Caki2 (cell line): ENCODE measurements at places on chromosomes 4 and X.

- no peak for DNase-seq
Measured at GRCh38 chr4:184471881-184472613, 2.3 kb downstream of the IRF2 start.

- no peak for DNase-seq
Measured at GRCh38 chr4:127162741-127163140, 470.0 kb upstream of the INTU start.

- no peak for DNase-seq
Measured at GRCh38 chr4:102218656-102219055, 126.6 kb downstream of the SLC39A8 start.

- no peak for DNase-seq
Measured at GRCh38 chr4:136637071-136637777, 895.1 kb downstream of the PCDH18 start.

DNA sequence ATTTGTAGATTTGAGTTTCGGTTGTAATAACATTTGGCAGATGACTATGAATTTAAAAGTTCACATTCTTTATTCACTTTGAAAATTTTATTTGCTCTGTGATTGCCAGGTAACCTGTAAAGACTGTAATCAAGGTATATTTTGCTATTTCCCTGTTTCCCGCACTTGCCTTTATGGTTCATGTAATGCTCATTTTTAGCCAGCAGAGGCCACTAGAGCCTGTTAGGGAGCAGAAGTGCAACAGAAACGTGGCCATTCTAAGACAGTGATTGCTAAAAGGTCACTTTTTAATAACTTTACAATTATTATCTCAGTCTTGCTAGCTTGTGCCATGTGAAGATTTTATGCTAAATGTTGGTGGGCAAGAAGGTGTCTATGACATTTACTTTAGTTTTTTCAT lies 12.4 kb downstream of the YIPF6 start:
- peak; percentile 16 for DNase-seq

DNA sequence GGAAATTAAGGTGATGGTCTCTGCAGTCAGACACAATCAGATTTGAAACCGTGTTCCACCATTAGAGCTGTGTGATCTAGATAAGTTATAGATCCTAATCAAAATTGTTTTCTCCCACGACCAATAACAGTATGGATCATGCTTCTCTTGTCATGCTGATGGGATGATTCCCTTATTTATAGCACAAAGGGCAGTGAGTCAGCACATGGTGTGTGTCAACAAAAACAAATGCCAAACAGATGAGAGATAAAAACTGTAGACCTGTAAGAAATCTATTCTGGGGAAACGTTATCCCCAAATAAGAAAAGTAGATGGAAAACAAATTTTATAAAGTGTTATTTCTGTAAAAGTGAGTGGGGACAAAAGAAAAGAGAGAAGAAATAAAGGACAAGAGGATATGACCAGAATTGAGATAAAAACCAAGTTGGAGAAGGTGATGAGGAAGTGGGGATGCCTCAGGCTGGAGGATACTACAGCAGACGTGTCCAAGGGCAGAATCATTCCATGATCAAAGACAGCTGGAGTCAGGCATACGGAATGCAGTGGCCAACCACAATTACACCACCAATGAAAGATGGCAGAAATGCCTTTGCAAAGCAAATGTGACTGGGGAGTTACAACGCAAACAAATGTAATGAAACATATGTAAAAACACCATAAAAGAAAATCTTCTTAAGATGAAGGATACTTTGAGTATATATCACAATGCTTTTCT lies 377.8 kb upstream of the PRKX start:
- no peak for DNase-seq

DNA sequence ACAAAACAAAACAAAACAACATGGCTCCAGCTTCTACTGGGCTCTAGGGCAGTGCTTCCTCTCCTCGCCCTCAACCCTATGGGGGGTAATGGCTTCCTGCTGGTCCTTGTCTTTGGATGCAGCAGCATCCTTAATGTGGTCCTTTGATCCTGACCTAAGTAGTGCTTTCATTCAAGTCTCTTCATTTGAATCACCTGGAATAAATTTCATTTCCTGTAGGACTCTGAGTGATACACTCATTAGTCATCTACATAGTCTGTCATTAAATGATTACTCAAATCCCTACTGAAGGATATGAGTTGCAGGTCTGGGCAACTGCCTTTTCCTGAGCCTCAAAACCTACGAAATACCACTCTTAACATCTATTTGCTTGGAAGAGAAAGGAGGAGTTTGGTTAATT lies 54.5 kb downstream of the RHOH start:
- peak; percentile 19 for DNase-seq

- no peak for DNase-seq
Measured at GRCh38 chr4:174616661-174617060, 94.4 kb upstream of the HPGD start.

GRCh38 chrX:40622479-40623138 lies 619 bp upstream of the MPC1L start:
- DNase-seq, result no peak

- DNase-seq, result no peak
Measured at GRCh38 chr4:153969542-153969941, 180.7 kb upstream of the SFRP2 start.

- DNase-seq, result no peak
Measured at GRCh38 chr4:55258152-55258865, 87.7 kb upstream of the SRD5A3 start.

- no peak for DNase-seq
Measured at GRCh38 chr4:152104901-152105357, 344.1 kb upstream of the GATB start.

DNA sequence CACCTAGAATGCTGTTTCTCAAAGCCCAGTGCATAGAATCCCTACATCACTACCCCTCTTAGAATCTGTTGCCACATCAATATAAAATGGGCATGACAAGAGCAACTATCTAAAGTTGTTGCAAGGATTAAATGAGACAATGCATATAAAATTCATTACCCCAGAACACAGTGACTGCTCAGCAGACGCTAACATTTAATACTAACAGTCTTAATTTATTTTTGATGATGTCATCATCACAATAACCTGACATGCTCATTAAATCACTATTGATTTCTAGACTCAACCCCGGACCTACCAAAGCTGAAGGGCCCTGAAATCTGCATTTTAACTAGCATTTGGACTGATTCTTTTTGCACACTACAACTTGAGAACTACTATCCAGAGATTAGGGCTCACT lies 3.9 kb downstream of the ARSJ start:
- DNase-seq, result no peak

DNA sequence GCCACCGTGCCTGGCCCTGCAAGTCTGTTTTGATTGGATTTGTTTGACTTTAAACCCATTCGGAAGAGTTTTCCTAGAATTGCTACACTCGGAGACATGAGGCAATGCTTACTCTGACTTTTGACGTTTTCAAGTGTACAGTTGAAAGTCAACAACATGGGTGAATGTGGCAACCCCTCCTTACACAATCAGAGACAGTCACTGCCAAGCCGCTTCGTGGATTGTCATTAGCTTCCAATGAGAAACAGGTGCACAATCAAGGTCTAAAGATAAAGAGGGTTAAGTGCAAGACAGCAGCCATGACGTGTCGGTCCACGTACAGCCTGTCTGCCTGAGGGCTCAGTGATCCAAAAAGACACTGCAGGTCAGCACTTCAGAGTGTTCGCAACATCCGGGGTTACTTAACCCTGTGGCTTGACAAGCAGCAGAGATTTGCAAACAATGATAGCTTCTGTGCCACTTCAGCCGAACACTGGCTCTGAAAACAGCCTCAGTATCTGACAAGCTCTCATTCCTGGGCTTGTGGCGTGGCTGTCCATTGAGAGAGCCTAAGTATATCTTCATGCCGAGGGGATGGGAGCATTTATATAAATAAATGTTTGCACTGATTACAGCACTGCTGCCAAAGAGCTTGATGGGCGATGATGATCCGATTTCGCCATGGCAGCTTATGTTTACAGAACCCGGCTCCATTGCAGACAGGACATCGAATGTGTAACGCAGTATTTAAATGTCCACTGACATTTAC lies 180.0 kb downstream of the DHRSX start:
- no peak for DNase-seq

DNA sequence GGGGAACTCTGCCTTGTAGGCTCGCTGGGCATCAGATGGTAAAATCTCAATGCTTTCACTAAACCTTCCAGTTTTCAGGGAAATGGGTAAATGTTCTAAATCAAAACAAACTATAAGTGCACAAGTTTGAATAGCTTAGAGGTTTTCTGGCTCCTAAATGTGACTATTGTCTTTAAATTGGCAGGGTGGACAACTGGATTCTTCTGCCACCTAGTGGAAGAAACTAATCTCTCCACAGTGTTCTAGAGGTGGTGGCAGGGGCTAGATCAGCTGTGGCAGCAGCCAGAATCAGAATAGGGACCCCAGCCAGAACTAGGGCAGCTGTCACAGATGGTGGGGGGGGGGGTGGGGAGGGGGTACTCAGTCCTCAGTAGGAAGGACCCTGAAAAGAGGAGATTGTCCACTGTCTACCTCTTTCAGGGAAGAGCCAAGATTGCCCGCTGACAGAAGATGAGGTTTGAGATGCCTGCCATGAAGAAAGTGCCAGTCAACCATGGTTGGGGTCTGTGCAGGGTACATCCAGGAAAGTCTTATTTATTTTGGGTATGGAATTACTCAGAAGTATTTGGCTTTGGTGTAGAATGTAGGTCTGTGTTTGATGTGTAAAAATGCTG lies 201.4 kb downstream of the CCNG2 start:
- peak; percentile 22 for DNase-seq

DNA sequence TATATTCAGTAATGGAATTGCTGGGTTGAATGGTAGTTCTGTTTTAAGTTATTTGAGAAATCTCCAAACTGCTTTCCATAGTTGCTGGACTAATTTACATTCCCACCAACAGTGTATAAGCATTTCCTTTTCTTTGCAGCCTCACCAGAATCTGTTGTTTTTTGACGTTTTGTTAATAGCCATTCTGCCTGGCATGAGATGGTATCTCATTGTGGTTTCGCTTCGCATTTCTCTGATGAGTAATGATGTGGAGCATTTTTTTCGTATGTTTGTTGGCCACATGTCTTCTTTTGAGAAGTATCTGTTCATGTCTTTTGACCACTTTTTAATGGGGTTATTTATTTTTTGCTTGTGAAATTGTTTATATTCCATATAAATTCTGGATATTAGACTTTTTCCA lies 13.6 kb upstream of the MAGED4B start:
- DNase-seq, result peak; percentile 6

GRCh38 chr4:116942315-116942714 lies 143.1 kb downstream of the TRAM1L1 start:
- no peak for DNase-seq

- DNase-seq, result no peak
Measured at GRCh38 chrX:118455013-118455412, 40.6 kb upstream of the DOCK11 start.

GRCh38 chr4:113684534-113685091 lies 76.9 kb downstream of the CAMK2D start:
- DNase-seq, result peak; percentile 51

- peak; percentile 45 for DNase-seq
Measured at GRCh38 chr4:177974461-177974860, 532.2 kb upstream of the AGA start.

GRCh38 chrX:153928846-153929245 lies 2.8 kb upstream of the ARHGAP4 start:
- no peak for DNase-seq

DNA sequence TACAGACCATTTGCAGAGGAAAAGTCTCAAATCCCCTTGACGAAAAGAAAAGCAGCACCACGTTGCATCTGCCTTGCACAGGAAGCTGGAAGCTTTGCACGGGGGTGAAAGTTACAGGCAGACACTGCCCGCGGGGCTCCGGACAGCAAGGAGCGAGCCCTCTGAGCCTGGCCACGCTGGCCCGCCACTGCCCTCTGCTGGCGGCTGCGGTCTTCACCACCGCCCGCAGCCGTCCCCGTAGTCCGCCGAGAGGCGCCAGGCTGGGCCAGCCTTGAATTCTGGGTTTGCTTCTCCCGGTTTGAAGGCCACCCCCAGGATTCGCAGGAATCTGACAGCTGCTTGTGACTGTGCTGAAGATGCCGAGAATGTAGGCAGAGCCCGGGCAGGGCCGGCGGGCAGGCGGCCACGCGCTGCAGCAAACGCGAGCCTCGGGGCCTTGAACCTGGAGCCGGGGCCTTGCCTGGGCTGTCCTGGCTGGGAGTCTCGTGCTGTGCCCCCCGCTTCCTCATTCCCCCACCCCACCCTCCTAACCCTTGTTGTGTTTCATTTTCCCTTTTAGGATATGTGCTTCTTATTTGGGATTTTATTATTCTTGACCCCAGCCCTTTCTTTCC lies 49.2 kb downstream of the ENPP6 start:
- DNase-seq, result peak; percentile 42

- DNase-seq, result peak; percentile 91
Measured at GRCh38 chrX:1727531-1728027, 112.7 kb downstream of the ASMT start.

- no peak for DNase-seq
Measured at GRCh38 chr4:108157655-108158054, 11.1 kb downstream of the LEF1 start.

- no peak for DNase-seq
Measured at GRCh38 chr4:8002525-8003309, 63.1 kb upstream of the AFAP1 start.

GRCh38 chr4:133969202-133969848 lies 232.3 kb downstream of the PABPC4L start:
- DNase-seq, result no peak

- no peak for DNase-seq
Measured at GRCh38 chr4:22661443-22661842, 31.3 kb upstream of the GBA3 start.

GRCh38 chr4:67565284-67565683 lies 6.8 kb downstream of the STAP1 start:
- DNase-seq, result no peak

DNA sequence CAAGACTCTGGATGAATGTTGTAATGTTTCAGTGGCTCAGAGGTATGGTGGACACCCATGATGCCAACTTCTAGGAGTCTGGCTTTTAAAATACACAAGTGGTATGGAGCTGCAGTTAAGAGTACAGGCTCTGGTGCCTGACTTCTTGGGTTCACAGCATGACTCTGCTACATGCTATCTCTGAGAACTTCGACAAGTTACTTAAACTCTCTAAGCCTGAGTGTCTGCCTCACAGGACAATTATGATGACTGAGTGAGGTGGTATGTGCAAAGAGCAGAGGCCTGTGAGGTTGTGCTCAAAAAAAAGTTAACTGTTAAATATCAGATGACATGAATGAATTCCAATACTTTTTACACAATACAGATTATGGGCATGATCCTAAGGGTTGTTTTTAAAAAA lies 90.9 kb upstream of the SRD5A3 start:
- DNase-seq, result no peak
